ENCODE measurements at places on chromosomes 3 and 15.

DNA sequence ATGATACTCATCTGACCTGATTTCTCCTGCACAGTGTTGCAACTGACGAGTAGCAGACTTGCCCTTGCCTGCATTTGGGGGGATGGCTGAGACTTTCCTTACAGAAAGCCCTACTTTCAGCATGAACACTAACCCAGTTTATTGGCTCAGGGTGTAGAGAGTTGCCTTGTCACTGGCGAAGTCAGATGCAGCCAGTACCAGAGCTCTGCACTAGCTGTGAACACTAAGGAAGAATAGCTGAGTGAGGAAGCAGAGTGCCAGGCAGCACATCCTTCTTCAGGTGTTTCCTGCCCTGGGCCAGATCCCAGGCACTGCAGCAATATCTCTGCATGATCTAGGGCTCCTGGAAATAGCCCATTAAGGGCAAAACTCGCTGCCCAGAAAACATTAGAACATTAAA lies 154.0 kb upstream of the SYNPR start:
- no peak for DNase-seq

DNA sequence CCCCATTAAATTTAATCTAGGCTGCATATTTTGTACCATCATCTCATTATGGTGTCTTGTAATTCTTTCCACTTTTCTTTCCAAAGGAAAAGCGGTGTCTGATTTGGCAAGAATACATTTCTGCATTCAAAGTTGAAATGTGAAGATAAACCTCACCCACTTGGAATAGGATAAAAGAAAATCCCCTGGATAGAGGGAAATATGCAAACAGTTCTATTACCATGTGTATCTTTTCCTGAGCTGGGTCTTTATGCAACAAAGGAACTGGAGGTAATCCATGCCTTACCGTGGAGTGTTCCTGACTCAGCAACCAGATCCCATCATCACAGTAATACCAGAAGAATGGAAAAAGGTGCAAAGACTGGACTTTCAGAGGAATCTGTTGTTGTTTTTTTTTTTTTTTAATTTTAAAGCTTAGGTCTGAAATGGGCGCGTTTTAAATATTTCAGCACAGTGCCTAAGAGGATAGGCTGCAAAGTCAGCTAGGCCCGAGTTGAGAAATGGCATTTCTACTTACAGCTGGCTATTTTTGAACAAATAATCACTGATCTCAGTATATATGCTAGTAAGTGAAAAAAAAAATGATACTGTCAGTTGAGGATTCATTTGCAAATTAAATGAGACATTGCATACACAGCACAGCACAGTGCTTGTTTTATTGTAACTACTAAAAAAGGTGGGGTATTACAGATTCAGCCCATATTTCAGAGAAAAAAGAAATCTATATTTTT lies 55.5 kb upstream of the ADAMTS9 start:
- DNase-seq: no peak

- DNase-seq: no peak
Measured at GRCh38 chr3:51933471-51934138, 8.1 kb downstream of the RRP9 start.

GRCh38 chr3:170534227-170534626 lies 51.6 kb downstream of the SLC7A14 start:
- no peak for DNase-seq

DNA sequence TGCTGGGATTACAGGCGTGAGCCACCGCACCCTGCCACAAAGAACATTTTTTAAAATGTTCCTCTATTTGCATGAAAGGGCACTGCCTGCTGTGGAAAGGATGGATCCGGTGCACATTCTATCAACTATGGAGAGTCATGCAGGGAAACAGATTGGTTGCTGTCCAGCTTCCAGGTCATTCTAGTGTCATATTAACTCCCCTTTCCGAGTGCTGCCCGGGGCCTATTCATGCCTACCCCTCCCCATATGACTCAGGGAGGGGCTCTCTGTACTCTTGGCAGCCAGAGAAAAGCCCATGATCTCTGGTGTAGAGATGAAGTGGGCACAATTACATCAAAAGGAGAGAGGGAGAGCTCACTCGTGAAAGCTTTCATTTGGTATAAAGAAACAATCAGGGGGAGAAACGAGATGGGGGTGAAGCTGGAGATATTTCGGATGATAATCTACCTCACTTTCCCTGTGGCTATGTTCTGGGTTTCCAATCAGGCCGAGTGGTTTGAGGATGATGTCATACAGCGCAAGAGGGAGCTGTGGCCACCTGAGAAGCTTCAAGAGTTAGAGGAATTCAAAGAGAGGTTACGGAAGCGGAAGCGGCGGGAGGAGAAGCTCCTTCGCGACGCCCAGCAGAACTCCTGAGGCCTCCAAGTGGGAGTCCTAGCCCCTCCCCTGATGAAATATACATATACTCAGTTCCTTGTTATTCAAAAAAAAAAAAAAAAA lies 16.1 kb upstream of the AHSG start:
- peak; percentile 1 for DNase-seq

GRCh38 chr15:76127880-76128279 lies 68.1 kb downstream of the TMEM266 start:
- DNase-seq: no peak

- DNase-seq: no peak
Measured at GRCh38 chr15:82663186-82663600, 16.0 kb upstream of the CPEB1 start.

- no peak for DNase-seq
Measured at GRCh38 chr3:43180027-43180426, 74.1 kb upstream of the POMGNT2 start.

DNA sequence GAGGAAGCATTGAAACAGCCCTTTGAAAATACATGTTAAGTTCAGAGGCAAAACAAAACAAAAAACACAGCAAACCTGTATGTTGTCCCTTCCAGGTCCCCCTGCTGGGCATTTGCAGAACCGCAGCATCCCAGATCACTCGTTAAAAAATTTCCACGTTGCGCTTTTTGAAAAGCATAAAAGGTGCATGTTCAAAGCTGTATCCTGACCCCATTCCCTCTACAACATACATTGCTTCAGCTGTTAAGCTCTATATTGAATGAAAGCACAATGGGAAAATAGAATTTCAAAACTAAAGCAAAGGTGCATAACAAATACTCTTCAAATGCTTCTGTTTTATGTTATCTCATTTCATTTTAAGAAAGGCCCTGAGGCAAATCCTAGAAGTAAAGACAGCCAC lies 328.3 kb downstream of the THSD4 start:
- no peak for DNase-seq

DNA sequence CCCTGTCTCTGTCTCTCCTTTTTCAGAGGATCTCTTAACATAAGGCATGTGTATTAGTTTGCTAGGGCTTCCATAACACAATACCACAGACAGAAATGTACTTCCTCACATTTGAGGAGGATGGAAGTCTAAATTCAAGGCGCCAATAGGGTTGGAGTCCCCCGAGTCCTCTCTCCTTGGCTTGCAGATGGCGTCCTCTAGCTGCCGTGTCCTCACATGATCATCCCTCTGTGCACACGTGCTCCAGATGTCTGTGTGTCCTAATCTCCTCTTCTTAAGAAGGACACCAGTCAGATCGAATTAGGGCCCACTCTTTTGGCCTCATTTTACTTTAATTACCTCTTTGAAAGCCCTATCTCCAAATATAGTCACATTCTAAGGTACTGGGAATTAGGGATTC lies 23.0 kb upstream of the BFSP2 start:
- DNase-seq: no peak

- DNase-seq: no peak
Measured at GRCh38 chr3:30443756-30444673, 162.4 kb upstream of the TGFBR2 start.

- DNase-seq: no peak
Measured at GRCh38 chr3:183538486-183538885, 17.0 kb downstream of the KLHL6 start.

DNA sequence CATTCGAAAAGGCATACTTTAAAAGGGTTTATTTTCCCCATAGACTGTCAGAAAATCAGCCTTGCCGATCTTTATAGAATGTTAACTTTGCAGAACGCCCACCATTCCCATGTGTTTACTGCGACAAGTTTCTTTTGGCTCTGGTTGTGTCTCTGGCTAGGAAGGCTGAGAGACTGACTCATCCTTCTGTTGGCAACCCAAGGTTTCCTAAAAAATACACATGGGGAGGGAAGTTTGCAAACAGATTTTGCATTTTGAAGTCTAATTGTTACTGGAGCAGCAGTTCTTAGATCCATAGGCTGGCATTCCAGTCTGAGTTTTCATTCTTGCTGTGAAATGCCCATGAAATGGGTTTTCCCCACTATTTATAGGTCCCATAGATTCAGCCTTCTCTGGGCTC lies 37.9 kb upstream of the MINAR1 start:
- no peak for DNase-seq

DNA sequence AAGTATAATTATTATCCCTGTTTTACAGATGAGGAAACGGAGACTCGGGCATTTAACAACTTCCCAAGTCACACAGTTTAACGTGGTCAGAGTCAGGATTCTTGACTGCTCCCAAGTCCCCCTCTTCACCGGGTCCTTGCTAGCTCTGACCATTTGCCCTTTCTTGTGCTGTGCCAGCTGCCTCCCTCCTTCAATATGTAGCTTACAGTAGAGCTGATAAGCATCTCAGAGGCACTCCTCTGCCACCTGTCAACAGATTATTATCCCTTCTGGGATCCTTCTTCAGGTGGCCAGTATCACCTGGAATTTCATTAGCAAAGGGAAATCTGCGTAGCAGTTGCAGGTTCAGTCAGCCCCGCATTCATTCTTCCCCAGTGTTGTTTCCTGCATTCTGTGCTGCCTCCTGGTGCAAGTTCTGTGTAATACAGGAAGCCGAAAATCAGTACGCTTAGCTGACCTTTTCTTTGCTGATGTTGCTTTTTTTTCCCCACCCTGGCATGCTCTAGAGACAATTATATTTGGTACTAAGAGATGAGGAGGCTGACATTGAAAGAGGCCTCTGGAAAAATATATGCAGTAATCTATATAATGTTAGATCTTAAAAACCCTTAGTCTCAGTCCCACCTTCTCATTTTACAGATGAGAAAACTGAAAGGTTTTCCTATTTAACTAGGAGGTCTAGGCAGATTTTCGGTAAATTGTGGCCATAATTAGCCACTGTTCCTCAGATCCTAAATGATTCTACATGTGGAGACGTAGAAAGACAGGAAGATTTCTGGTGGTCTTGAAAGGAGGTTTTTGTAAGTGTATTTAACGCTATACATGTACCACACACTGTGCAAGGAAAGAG lies 24.8 kb downstream of the TMOD2 start:
- DNase-seq: no peak

DNA sequence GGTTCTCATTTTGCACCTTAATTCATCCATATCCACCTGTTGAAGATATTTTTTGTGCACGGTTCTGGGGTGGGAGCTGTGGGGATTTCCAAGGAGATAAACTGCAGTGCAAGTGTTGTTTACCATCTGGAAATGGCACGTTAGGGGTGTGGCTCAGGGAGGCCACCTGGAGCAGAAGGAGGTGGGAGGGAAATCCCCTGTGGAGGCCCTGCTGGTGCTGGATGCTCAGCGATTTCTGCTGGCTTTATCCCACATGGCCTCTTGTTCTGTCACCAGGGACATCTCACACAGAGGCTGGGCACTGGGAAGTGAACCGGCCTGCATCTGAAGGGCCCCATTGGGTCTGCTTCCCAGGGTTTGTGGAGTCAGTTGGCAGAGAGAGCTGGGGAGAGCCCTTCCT lies 24.3 kb downstream of the TRPM1 start:
- DNase-seq: no peak

DNA sequence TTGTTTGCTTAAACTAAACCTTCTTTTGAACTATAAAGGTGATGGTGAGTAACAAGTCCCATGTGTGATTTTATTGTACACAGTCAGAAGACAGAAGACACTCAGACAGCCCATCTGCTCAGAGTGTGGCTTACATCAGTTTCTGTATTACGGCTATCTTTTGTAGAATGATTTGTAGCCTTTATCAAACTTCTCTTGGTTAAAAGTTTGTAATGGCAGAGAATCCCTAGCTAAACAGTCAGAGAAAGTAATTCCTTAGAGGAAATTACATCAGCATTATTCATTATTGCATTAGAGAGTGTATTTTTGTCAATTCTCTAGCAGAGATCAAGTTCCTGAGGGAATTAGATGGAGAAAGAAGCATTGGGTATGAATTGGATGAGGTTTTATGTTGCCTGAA lies 500.8 kb downstream of the CNTN4 start:
- DNase-seq: no peak

DNA sequence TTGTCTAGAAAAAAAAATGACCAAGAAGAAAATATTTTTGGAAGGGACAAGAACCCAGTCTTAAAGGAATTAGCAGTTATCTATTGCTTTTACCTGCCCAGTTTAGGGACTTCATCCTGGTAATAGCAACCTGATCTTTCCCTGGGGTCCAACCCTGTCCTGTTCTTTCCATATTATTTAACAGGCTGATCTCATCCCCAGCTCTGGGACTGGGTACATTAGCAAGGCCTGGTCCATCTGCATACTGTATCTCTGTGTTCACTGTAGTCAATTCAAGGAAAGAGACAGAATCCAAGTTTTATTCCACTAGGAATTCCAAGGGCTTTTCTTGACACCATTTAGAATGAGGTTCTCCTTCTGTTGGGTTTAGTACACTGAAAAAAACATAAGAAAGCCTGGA lies 191.7 kb upstream of the GADL1 start:
- no peak for DNase-seq

DNA sequence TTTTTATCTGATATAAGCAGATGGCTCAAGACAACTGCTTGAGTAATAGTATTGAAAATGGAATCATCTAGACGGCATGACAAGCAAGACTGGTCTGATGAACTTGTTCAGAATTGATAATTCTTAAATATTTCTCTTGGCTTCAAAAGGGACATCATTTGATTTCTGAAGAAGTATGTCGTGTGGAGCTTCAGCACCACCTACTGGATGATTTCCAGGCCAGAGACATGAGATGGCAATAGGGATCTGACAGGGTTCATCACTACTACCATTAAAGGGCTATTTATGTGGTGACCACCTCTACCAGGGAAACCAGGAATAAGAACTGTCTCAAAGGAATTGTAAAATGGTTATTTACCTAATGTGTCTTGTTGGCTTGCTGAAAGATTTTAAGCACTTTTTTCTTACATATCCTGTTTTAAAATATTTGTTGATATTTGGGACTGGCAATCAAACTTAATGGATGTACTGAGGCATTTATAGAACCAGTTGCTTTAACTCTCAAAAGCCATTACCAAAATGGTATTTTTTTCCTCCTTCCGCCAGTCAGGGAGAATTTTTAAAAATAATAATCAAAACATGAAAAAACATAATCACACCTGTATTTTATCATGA lies 99.5 kb upstream of the FAM98B start:
- DNase-seq: no peak

GRCh38 chr15:95829062-95829461 lies 501.4 kb upstream of the NR2F2 start:
- DNase-seq: no peak

- no peak for DNase-seq
Measured at GRCh38 chr15:63391669-63392360, 10.2 kb upstream of the CA12 start.
